ENCODE measurements at places on chromosomes 16 and 17.

- DNase-seq, result no peak
Measured at GRCh38 chr16:83967091-83967490, 953 bp upstream of the NECAB2 start.

DNA sequence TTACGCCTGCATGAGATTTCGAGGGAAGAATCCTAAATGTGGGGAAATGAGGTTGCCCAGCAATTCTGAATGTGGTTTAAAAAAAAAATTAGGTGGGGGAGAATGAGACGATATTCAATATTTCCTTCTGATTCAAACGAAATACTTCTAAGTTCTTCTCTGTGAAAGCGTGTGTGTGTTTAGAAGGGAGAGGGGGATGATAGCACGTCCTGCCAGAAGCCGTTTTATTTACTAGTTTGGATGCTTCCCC lies 47.8 kb downstream of the TBC1D16 start:
- no peak for DNase-seq

DNA sequence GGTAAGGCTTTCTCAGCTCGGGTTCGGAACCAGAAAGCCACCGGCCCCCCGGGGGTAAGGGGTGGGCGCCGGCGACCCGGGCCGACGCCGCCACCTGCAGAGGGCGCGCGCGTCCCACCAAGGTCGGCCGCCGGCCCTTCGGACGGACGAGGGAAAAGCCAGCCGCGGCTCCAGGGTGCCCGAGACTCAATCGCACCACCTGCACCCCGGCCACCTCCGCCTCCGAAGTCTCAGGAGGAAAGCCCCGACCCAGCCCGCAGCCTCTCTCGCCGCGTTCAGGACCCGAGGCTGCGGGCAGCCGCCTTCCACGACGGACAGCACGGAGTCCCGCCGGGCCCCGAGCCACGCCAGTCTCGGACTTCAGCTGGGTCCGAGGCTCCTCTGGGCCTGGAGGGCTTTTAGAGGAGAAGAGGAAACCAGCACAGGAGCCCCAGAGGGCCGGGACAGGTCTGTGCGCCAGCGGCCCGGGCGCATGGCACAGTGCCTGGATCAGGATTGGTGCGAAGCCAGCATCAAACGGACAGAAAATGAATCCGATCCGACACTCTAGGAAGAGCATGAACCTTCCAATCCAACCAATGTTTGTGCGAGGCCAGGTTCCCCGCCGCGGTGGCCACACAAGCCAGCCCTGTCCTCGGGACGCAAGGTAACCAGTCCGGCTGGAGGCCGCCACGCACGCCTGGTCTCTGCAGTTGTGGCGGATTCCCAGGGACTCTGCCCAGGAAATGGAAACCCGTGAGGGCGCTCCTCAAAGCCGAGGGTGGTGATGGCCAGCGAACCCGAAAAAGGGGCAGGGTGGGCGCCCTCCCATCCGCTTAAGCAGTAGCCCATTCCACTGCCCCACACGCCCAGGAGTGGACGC lies 6.7 kb downstream of the CBX8 start:
- no peak for DNase-seq

DNA sequence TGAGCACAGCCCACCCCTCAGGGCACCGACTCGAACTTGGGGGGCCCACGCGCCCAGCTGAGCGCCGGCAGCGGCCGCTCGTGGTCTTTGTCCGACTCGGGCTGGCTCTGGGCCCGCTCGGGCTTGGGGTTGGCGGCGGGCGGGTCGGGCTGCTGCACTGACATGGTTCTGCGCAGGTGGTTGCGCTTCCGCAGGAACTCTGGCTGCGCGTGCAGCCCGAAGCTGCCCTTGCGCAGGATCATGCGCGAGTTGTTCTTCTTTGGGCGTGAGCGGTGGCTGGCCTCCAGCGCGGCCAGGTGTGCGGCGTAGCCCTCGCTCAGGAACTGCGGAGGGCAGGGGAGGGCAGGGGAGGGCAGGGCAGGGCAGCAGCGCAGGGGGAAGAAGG lies 11.1 kb downstream of the PIMREG start:
- no peak for DNase-seq

GRCh38 chr17:78919861-78920450 lies 5.2 kb downstream of the TIMP2 start:
- no peak for DNase-seq

GRCh38 chr17:10200016-10200415 lies 1.6 kb upstream of the GAS7 start:
- no peak for DNase-seq

DNA sequence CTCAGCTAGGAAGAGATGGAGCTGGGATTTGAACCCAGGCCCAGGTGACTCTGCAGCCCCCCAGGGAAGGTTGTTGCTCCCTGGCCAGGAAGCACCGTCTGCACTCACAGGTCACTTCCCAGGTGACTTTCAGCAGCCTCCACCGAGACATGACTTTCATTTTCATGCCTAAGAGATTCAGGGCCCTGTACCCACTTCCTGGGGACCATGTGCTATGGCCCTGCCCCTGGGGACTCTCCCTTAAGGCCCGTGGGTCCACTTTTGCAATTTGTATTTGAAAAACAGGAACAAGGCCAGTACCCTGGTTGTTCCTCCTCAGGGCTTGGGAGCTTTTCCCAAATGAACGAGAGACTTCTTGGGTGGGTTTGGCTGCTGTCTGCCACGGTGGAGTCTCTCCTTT lies 191.0 kb downstream of the IRF8 start:
- no peak for DNase-seq

GRCh38 chr16:57388359-57389086 lies 16.0 kb upstream of the CCL17 start:
- DNase-seq, result no peak

- DNase-seq, result no peak
Measured at GRCh38 chr17:28446716-28447395, 26.6 kb upstream of the SLC13A2 start.

GRCh38 chr17:77609553-77610517 lies 348.7 kb upstream of the TNRC6C start:
- DNase-seq, result no peak

GRCh38 chr16:74752258-74752657 lies 22.4 kb downstream of the FA2H start:
- DNase-seq, result no peak

GRCh38 chr17:81365601-81366585 lies 29.4 kb upstream of the BAHCC1 start:
- DNase-seq, result no peak
